ENCODE measurements at places on chromosomes 11 and 22. TPM values are rescaled to one million over a fixed set of nuclear protein-coding genes. Genes with fewer than 3 reads are reported as not detected.

- H3K27me3 ChIP-seq = no peaks in the 10 kb centered on the region
- H3K4me3 ChIP-seq = no peak overlapping the region
- no peak overlapping the region for H3K27ac ChIP-seq
- H3K4me1 ChIP-seq = no peaks in the 10 kb centered on the region
- H3K36me3 ChIP-seq = peaks cover 24% of the 10 kb centered on the region
These were observed 26.3 kb downstream of the F2 start for GRCh38 chr11:46745328-46745727.

DNA sequence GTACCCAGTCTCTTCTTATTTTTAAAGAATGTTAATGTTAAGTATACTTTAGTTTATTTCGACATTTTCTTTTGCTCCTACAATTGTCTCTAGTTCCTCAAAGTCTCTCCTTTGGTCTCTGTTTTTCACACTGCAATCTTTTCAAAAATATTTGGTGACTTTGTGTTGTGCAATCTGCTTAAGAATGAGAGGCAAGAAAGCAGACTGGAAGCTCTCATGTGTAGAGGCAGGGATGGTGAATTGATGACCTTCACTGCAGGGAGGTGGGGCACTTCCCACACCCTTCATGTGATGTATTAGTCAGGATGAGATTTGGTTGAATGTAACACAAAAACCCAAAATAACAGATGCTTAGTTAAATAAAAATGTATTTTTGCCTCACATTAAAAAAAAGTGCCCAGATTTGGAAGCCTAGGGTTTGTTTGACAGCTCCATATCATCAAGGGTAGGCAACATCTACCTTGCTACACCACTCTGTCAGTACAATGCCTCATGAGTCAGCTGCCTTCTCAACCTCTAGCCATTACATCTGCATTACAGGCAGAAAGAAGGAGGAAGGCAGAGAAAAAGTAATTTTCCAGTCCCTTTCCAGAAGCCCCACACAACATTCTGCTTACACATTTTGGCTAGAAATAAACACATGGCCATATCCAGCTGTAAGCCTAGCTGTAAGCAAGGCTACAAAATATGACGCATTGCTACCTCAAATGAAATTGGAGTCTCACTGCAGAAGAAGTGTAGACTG, 3.8 kb upstream of the MMP27 start:
- H3K4me1 ChIP-seq = no peaks in the 10 kb centered on the region
- H3K27ac ChIP-seq = no peak overlapping the region
- DNase-seq = no peak
- no peak overlapping the region for H3K4me3 ChIP-seq
- H3K36me3 ChIP-seq = no peaks in the 10 kb centered on the region

- H3K27ac ChIP-seq = no peak overlapping the region
- no peak overlapping the region for H3K4me3 ChIP-seq
- H3K27me3 ChIP-seq = no peaks in the 10 kb centered on the region
- H3K4me1 ChIP-seq = no peaks in the 10 kb centered on the region
- H3K36me3 ChIP-seq = no peaks in the 10 kb centered on the region
These were observed 18.7 kb downstream of the TMPRSS13 start for GRCh38 chr11:117910525-117910924.

DNA sequence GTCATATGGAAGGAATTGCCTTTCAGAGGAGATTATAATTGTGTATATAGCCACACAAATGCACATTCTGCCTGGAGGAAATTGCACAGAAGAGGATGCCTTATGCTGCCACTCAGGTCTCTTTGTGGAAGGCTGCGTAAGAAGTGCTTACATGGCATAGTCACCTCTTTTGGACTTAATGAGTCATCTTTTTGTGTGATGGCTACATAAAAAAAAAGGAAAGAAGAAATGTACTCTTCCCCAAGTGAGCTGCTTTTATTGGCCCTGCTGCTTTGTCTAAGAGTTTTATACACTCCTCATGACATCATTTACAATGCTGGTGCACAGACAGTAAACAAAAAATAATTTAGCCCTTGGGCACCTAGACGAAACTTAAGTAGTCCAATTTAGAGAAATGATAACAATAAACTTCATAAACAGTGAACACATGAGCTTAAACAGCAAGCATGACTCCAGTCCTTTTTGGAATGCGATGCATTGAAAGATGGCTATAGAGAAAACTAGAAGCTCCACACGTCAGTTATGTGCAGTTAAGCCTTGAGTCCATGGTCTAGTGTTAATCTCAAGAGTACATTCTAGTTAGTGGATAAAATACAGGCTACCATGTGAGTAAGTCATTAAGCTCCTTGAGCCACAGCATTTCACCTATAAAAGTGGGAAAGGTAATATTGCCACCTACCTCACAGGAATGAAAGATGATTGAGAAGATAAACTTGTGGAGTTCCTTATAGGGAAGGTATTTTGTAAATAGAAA, 12.0 kb downstream of the CSTPP1 start:
- no peak for DNase-seq
- no peaks in the 10 kb centered on the region for H3K36me3 ChIP-seq
- H3K27ac ChIP-seq = no peak overlapping the region
- no peaks in the 10 kb centered on the region for H3K4me1 ChIP-seq
- H3K27me3 ChIP-seq = no peaks in the 10 kb centered on the region

- H3K27ac ChIP-seq = no peak overlapping the region
- no peaks in the 10 kb centered on the region for H3K36me3 ChIP-seq
- DNase-seq = no peak
- no peak overlapping the region for H3K4me3 ChIP-seq
These were observed 42.2 kb downstream of the SYT13 start for GRCh38 chr11:45243967-45244366.

GRCh38 chr11:85718991-85719807, 33.2 kb upstream of the CCDC89 start:
- H3K36me3 ChIP-seq = no peaks in the 10 kb centered on the region
- no peaks in the 10 kb centered on the region for H3K27me3 ChIP-seq
- no peaks in the 10 kb centered on the region for H3K4me1 ChIP-seq
- no peak overlapping the region for H3K4me3 ChIP-seq
- DNase-seq = peak; percentile 31

DNA sequence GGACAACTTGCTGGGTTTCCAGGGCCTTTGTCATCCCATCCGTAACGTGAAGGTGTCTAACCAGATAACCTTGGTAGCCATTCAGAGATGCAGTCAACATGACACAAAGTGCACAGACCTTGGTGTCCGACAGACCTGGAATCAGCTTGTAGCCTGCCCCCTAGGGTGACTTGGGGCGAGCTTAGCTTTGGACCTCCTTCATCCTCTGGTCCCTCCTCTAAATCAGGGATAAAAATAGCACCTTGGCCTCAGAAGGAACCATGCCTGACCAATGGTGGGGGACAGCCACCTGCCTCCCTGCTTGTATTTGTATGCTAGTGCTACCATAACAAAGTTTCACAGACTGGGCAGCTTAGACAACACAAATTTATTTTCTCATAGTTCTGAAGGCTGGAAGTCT, 3.7 kb downstream of the SNRPD3 start:
- peaks cover 4% of the 10 kb centered on the region for H3K4me1 ChIP-seq
- H3K4me3 ChIP-seq = no peak overlapping the region
- H3K27me3 ChIP-seq = no peaks in the 10 kb centered on the region
- H3K27ac ChIP-seq = no peak overlapping the region
- H3K36me3 ChIP-seq = peaks cover 15% of the 10 kb centered on the region
- no peak for DNase-seq

Gene TEX12
- total RNA-seq = not detected

Gene ADM2
- total RNA-seq = 8.0 TPM

Gene FBLN1
- total RNA-seq = 168 TPM
